ENCODE measurements at places on chromosomes 12 and 14.
A peak's percentile ranks its signal among the peaks of the same experiment; 100 is the strongest.

GRCh38 chr12:75632442-75632841, 121.0 kb upstream of the KRR1 start:
- DNase-seq: no peak

DNA sequence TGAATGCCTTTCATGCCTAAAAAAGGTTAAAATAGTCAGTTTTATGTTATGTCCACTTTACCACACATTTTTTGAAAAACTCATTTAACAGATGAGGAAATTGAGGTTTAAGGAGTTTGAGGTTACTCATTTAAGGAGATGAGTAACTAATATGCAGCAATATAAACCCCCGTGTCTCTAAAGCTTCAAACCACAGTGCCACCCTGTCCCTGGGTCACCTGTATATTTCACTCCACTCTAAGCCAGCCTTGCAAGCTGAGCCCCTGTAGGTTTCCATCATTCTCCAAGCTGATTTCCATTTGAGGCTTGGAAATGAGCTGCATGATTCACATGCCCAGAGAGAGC, 64.4 kb downstream of the NUAK1 start:
- no peak for DNase-seq

DNA sequence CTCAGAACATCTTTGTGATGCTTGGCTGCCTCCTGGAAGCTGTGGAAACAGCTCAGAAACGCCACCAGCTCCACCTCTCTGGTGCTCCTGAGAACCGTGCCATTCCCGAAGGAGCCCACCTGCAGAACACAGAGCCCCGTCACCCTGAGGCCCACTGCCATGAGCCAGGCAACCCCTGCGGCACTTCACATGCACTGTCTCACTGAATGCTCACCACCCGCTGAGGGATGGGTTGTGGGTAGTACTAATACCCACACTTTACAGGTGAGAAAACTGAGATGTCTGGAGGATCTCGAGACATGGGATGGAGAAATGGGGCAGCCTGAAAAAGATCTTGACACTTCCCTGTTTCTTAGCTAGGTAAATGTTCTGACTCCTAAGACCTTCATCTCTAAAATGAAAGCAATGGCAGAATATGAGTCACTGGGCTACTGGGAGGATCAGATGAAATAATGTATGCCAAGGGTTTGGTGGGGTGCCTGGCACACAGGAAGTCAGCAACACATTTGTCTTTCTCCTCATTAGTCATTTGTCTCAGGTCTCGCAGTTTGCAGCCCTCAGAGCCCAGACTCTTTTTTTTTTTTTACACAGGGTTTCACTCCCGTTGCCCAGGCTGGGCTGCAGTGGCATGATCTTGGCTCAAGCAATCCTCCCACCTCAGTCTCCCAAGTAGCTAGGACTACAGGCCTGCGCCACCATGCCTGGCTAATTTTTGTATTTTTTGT, 5.3 kb downstream of the OASL start:
- DNase-seq: peak; percentile 69

GRCh38 chr12:70290116-70290515, 46.9 kb downstream of the CNOT2 start:
- DNase-seq: no peak

DNA sequence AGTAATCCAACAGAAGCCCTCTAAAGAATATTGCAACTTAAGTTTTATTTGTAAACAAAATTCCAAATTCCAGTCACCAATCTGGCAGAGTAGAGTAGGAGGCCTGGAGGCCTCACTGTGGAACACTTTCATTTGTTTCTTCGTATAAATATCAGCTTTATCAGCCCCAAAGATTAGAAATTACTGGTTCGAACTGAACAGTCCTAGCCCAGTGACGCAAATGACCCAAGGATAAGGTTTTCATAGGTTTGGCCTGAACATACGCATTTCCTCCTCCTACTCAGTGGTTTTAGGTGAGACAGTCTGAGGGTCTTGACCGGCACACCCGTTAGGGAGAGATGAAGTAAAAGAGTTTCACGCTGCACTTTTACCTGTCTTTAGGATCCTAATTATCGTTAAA, 1.7 kb downstream of the CDC42BPB start:
- no peak for DNase-seq

DNA sequence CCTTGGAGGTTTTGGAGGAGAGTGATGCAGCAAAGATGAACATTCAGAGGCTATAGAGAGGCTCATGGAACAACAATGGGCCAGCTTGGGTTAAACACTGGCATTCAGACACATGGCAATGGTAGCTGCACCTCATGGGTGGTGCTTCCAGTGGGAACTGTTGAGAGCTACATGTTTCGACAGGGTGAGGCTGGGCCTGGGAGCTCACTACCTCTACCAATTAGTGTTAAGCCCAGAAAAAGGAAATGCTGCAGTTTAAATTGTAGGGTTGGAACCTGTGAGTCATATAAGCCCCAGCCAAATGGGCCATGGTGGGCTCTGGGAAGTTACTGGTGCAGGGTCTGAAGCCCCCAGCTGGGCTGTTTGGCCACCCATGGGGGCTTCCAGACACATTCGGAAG, 279.7 kb downstream of the ZFP36L1 start:
- no peak for DNase-seq

- no peak for DNase-seq
Observed at GRCh38 chr12:43760396-43760795, 1.6 kb downstream of the IRAK4 start.

- no peak for DNase-seq
Observed at GRCh38 chr12:67543021-67543770, 105.3 kb upstream of the DYRK2 start.

DNA sequence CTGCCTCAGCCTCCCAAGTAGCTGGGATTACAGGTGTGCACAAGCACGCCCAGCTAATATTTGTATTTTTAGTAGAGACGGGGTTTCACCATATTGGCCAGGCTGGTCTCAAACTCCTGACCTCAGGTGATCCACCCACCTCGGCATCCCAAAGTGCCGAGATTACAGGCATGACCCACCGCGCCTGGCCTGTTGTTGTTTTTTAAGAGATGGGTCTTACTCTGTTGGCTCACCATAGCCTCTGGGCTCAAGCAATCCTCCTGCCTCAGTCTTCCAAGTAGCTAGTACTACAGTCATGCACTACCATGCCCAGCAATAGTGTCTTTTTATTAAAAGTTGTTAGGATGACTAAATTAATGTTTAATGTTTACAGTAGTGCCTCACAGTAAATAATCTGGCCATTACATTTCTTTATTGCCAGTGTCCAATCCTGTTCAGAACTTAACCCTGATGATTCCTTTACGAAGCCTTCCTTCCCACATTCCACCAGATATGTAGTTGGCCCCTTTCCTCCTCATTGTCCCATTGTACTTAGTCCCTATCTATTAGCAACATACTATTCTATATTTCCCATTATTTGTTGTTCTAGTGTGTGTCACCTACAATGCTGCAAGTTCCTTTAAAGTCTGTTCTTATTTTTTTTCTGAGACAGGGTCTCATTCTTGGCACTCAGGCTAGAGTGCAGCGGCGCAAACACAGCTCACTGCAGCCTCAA, 8.8 kb upstream of the SMARCC2 start:
- DNase-seq: no peak

- no peak for DNase-seq
Observed at GRCh38 chr12:95185854-95186253, 31.4 kb downstream of the FGD6 start.

DNA sequence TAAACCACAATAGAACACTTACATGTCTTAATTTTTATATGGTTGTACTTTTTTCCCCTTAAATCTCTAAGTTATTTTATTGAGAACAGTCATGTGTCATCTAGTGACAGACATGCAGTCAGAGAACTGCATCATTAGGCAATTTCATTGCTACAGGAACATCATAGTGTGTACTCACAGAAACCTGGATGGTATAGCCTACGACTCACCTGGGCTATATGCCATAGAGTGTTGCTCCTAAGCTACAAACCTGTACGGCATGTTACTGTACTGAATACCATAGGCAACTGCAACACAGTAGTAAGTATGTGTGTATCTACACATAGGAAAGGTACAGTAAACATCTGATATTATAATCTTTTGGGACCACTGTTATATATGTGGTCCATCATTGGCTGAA, 557.6 kb downstream of the PRKD1 start:
- DNase-seq: no peak

DNA sequence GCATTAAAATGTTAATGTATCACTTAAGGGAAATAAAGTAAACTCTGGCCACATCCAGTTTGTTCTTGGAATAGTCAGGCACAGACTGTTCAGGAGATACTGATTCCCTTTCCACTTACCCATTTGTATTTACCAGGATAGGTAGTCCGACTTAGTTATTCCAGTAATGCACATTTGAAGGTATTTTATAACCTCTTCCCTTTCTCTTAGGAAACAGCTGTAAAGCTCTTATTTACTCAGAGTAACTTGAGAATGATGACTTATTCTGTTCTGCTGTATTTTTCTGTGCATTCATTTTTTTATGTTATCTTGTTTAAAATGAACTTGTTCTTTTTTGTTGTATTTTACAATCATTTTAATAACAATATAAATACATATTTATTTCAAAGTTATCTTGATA, 78.0 kb downstream of the METTL25 start:
- no peak for DNase-seq

- no peak for DNase-seq
Observed at GRCh38 chr12:2997989-2998670, 38.9 kb downstream of the TEAD4 start.

- no peak for DNase-seq
Observed at GRCh38 chr12:97097734-97098133, 190.7 kb downstream of the NEDD1 start.

- peak; percentile 32 for DNase-seq
Observed at GRCh38 chr12:132771126-132771838, 9.7 kb upstream of the ANKLE2 start.

GRCh38 chr14:59566725-59567124, 9.9 kb downstream of the CCDC175 start:
- DNase-seq: no peak

- DNase-seq: no peak
Observed at GRCh38 chr12:25625146-25625545, 72.1 kb upstream of the LMNTD1 start.

- DNase-seq: no peak
Observed at GRCh38 chr12:47881826-47882427, 22.9 kb downstream of the VDR start.
